ENCODE measurements at places on chromosomes 1 and 21.

DNA sequence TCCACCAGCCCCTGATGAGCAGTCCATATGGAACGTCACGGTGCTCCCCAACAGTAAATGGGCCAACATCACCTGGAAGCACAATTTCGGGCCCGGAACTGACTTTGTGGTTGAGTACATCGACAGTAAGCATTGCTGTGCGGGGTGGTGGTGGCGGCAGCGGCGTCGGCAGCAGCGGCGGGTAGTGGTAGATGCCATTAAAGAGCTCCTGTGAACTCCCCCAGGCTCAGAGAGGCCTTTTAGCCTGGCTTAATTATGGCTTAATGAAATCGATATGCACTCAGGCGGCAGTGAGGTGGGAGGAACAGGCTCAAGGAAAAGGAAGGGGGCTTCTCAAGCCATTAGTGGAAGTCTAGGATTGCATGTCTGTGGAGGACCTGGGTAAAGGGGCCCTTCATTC, 41.9 kb upstream of the CNTN2 start:
- no peak for DNase-seq

DNA sequence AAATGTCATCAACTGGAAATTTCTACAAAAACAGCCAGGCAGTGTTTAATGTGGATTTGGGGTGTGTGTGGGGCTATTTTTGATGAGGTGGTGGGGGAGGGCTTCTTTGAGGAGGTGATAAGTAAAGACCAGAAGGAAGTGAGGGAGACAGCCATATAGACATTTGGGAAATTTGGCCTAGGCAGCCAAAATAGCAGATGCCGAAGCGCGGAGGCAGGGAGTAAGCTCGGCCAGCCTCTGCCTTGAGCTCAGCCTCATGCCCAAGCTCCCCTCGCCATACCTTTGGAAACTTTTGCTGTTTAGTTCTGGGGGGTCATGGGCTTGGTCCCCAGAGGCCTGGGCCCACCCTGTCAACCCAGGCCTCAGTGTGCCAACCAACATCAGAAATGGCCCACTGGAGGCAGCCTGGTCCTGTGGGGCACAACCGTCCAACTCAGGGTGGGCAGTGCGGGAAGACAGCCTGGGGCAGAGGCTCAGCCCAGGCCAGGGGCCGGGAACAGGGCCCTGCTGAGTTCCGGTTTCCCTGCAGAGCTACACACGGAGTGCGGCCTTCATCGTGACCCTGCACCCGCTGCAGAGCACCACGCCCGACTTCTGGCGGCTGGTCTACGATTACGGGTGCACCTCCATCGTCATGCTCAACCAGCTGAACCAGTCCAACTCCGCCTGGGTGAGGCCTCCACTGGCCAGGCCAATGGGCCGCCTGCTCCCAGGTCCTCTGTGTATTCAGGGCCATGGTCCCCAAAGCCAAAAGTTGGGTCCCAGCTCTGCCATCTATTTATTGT, 84.0 kb downstream of the PTPRU start:
- no peak for DNase-seq

DNA sequence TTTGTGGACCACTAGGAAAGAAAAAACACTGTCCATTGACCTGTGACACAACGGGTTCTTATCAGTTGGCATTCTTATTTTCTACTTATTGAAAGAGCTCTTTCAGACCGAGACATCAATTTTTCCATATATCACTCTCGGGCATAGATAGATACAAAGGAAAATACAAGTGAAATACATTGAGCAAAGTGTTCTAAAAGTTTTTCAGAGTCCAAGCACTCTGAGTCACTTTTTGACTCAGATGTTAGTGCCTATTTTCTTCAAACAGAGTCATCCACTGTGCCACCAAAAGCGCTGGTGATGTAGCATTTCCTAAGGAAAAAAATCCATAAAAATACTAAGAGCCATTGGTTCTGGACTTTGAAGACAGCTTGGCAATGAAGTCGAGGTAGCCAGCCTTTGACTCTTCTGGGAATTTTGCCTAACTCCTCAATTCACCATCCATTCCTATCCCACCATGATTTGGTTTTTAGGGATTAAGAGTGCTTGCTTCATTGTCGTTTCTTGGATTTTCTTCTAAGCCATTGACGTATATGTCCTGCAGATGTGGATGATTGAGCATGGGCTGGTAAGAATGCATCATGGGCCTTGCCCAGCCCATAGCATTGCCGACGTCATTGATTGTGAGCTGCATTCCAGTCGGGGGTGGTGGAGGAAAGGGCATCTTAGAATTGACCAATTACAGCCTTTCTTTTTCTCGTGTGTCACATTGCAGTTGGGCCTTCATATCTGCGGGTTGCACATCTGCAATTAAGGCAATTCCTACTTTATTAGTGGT, 10.6 kb downstream of the GALNT2 start:
- DNase-seq, result no peak

DNA sequence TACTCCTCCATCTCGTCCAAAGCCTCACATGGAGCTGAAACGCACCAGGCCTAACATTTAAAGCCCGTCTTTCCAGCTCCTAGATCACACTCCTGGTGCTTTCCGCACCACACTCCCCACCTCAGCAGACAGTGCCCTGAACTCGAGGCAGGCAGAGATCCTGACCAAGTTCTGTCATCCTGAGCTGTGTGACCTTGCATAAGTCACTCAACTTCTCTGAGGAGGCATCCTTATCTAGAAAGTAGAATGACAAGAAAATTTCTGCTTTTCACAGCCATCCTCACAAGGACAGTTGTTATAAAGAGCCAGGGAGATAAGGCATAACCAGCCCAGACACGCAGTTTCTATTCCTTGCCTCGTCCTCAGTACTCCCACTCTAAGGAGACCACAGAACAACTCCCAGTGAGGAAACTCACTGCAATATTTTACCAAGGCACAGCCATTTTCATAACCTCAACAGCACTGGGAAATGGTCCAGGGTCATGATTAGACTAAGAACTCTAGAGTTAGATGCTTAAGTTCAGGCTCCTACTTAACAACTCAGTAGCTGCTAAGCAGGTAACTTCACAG, 3.1 kb downstream of the LRP8 start:
- no peak for DNase-seq

GRCh38 chr1:6180707-6181311, 688 bp upstream of the CHD5 start:
- no peak for DNase-seq

GRCh38 chr1:41110286-41110685, 88.8 kb upstream of the SLFNL1 start:
- DNase-seq, result no peak

GRCh38 chr1:29292344-29292743, 56.0 kb downstream of the PTPRU start:
- no peak for DNase-seq

GRCh38 chr21:39523399-39523798, 71.6 kb downstream of the SH3BGR start:
- no peak for DNase-seq

DNA sequence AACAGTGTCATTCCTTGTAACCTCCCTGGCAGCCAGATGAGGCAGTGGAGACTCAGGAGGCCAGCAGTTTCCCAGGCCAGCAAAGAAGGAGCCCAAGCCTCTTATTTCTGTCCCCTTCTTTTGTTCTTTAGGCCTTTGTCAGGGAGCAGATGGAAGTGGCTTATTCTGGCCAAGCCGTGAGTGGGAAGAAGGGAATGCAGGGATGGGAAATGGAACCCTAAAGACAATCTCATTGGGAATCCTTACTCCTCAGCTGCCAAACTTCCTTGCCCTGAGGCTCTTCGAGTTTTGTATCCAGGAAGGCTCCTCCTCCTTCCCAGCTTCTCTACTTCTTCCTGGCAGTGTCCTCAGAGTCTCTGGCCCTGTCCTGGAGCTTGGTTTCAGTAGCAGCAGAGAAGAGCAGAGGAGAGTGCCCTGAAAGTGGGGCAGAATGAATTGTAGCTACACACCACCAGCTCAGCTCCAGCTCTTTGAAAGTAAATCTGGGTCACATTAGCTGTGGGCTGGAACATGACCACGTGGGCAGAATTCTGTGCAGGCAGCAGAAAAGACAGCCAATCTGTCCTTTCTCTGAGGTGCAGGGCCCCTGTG, 63.9 kb downstream of the NDUFS5 start:
- no peak for DNase-seq

- no peak for DNase-seq
These were observed 8.3 kb downstream of the GFI1 start for GRCh38 chr1:92478393-92478792.

GRCh38 chr21:21345872-21346271, 347.7 kb downstream of the NCAM2 start:
- no peak for DNase-seq

- no peak for DNase-seq
These were observed 37.7 kb downstream of the SLC45A1 start for GRCh38 chr1:8355439-8356255.
